ENCODE measurements at places on chromosomes 11 and 22. TPM values are rescaled to one million over a fixed set of nuclear protein-coding genes. Genes with fewer than 3 reads are reported as not detected.

Gene MOV10L1
- total RNA-seq = 1.1 TPM

Gene CTSD
- total RNA-seq = 44.1 TPM

Gene FAM181B
- total RNA-seq = not detected

Gene WBP2NL
- total RNA-seq = 0.94 TPM

Gene CDC42EP1
- not detected for total RNA-seq

Gene MS4A4A
- not detected for total RNA-seq

Gene SDHAF2
- 28.0 TPM for total RNA-seq

Gene HBD
- total RNA-seq = not detected

Gene ACR
- total RNA-seq = not detected

Gene NNMT
- total RNA-seq = not detected

- DNase-seq = peak; percentile 79
These were observed 27.1 kb downstream of the CYTH4 start for GRCh38 chr22:37309211-37310074.

GRCh38 chr22:44464000-44464399, 34.0 kb downstream of the RTL6 start:
- no peak for DNase-seq

DNA sequence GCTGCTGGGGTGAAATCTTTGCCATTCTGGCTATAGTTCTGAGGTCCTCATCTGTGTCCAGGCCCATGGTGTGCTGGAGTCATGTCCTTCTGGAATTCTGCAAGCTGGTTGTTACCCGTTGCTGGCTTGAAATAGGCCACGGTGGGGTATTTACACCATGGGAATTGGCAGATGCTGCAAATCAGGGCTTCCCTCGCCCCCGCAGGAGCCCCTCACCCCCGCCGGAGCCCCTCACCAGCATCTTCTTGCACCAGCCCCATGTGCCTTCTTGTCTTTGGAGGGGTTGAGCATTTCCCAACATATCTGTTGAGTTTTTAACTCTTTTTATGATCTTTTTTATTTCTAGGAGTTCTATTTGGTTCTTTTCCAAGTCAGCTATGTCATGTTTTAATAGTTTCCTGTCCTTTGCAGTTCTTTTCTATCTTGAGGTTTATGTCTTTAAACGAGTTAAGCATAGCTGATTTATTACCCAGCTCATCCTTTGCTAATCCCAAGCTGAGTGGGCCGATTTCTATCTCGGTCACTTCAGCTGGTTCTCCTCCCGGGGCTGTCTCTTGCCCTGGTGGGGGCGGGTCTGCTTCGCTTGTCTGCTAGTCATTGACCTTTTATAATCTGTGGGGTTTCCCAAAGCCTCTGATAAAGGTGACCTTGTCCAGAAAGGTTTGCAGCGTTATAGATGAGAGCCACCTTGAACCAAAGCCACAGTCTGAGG, 17.6 kb downstream of the ANO1 start:
- DNase-seq = no peak

DNA sequence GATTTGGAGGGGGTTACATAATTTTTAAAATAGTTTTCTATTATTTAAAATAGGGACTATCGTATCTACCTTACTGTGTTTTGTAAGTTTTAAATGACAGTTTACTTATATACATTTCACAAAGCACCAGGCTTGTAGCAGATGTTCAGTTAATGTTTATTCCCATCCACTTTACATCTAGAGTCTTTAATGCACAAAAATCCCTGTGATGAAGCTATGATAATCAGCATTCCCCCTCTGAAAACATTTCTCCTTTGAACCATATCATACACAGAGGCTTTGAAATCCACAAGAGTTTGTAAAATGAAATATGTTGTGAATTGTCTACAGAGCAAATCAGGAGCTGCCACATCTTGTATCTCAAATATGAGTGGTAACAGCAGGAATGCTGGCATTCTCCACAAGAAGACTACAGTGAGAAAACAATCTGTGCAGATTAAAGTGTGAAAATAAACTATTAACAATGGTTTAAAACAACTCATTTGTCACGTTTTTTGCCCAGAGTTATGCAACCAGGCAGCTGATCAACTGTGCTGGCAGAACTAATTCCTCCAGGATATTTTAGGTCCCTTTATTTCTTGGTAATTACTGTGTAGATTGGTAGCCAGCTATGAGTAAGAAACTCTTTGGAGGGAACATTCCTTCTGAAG, 699.1 kb upstream of the ARHGAP42 start:
- no peak for DNase-seq

DNA sequence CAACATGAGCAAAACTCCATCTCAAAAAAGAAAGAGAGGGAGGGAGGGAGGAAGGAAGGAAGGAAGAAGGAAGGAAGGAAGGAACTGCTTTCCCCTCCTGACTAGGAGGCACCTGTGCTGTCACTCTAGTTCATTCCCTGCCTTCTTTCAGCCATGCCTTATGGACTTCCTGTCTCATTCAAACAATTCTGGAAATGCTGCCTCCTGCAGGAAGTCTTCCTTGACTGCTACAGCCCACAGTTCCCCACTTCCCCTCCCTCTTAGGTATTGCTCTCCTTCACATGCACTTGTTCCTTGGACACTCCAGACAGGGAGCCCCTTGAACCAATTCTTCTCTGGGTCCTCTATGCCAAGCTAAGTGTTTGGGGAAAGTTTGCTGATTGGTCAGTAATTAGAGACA, 31.6 kb upstream of the WNT11 start:
- DNase-seq = no peak

DNA sequence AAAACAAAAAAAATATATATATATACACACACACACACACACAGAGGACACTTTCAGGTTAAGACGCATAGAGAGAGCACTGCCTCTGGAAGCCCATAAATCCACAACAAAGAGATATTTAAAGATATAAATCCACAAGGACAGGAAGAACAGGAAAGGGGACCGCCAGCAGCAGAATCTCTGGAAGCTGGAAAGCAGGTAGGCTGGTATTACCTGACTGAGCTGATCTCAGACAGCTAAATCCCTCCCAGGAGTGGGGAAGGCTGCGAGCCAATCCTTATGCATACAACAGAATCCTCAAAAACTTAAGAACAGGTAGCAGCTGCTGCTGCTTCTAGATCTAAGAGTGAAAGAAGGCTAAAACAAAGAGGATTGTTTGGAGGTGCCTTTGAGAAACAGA, 1.8 kb upstream of the MCAT start:
- DNase-seq = no peak

DNA sequence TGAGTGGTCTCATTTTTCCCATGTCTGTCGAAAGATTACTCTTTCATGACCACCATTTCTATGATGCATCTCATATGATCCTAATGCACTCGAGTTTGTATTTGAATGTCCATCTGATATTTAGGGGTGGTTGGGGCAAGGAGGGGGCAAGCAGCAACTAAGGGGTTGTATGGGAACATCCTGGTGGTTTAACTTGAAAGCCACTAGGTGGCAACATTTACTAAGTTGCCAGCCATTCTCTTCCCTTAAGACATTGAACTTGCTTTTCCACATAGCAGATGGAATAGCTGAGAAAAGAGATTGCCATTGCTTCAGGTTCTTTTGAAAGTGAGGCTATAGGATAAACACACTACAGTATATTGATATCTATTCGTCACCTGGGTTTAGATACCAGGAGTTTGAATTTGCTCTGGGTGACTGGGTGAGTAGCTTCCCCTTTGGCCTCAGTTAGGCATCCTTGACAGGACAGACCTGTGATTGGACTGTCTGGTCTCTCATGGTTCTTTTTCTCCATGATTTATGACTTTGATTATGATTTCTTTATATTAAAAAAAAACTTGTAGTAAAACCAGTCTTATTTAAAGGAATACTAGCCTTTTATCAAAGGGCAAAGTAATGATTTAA, 32.4 kb downstream of the NF2 start:
- peak; percentile 58 for DNase-seq

DNA sequence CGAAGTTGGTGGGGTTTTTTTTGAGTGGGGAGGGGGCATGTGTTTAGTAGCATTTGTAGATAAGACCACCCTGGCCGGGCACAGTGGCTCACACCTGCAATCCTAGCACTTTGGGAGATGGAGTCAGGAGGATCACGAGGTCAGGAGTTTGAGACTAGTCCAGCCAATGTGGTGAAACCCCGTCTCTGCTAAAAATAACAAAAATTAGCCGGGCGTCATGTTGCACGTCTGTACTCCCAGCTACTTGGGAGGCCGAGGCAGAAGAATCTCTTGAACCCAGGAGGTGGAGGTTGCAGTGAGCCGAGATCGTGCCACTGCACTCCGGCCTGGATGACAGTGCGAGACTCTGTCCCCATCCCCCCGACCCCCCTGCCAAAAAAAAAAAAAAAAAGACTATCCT, 34.6 kb downstream of the CECR2 start:
- no peak for DNase-seq

GRCh38 chr11:6210274-6210955, 5.1 kb downstream of the C11orf42 start:
- no peak for DNase-seq

GRCh38 chr22:37020192-37020479, 594 bp downstream of the MPST start:
- peak; percentile 36 for DNase-seq

GRCh38 chr22:45772743-45773142, 101.1 kb downstream of the ATXN10 start:
- peak; percentile 56 for DNase-seq

GRCh38 chr22:31615940-31616314, 46.1 kb downstream of the PISD start:
- DNase-seq = no peak

DNA sequence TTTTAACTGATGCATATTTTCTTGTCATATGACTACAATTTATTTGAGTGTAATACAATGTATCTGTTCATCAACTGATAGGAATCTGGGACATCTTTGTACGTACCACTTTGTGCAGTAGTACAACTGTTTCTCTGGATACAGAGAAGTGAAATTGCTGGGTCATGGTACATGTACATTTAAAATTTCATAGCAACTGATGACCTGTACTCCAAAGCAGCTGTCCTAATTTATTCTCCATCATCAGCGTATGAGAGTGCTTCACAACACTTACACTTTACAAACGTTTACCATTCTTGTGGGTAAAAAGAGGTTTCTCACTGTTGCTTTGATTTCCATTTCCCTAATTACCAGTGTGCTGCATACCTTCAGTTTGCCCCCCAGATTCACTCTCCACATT, 552.8 kb upstream of the CADM1 start:
- DNase-seq = no peak

DNA sequence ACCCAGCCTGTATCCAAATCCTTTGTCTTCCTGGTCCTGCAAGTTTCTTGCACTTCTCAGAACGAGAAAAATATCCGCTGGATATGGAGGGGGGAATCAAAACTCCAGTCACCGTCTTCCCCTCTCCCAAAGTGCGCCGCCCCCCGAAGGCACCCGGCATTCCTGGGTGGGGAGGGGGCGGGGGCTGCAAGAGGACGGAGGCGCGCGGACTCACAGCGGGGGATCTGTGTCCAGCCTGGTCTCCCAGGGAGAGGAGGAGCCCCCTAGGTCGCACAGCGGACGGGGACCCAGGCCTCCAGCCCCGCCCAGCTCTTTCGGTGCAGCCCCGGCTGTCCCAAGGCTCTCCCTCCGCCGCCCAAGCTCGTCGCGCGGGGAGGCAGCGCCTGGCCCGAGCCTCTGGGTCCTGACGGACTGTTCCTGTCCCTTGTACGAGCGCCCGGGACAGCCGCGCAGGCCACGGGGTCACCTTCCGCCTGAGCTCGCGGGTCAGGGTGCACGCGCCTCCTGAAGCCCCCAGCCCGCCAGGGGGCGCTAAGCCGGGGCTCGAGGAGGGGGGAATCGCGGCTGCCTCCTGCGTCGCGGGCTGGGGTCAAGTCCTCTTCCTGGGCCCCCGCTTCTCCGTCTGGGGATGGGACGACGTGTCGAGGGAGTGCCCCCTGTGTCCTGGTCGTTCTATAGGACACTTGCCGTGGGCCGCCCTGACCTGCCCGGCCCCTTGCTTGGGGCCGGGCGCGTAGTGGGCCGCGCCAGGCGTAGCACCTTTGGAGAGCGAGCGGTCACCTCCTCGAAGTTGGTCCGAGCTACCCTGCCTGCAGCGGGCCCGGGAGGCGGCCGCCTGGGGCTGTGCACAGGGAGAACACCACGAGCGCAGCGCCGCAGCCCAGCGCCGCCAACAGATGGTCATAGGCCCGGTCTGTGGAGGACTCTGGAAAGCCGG, 2.4 kb upstream of the WNT11 start:
- peak; percentile 60 for DNase-seq

DNA sequence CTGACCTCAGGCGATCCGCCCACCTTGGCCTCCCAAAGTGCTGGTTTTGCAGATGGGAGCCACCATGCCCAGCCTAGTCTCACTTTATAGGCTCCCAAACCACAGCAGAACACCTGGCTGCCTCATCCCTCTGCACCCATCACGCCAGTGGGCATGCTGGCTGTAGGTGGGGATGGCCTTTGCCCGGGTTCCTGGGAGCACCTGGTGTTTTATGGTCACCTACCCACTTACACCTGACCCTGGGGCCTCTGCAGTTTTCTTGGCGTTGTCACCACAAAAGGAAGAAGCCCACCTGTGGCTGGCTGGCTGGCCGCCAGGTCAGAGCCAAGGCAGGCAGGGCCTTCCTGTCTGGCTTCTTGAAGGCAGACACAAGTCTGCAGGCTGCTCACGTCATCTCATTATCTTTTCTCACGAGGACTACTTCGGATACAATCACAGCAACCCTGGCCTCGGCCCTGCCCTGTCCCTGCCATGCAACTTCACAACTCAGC, 8.2 kb downstream of the RRP7A start:
- peak; percentile 53 for DNase-seq

DNA sequence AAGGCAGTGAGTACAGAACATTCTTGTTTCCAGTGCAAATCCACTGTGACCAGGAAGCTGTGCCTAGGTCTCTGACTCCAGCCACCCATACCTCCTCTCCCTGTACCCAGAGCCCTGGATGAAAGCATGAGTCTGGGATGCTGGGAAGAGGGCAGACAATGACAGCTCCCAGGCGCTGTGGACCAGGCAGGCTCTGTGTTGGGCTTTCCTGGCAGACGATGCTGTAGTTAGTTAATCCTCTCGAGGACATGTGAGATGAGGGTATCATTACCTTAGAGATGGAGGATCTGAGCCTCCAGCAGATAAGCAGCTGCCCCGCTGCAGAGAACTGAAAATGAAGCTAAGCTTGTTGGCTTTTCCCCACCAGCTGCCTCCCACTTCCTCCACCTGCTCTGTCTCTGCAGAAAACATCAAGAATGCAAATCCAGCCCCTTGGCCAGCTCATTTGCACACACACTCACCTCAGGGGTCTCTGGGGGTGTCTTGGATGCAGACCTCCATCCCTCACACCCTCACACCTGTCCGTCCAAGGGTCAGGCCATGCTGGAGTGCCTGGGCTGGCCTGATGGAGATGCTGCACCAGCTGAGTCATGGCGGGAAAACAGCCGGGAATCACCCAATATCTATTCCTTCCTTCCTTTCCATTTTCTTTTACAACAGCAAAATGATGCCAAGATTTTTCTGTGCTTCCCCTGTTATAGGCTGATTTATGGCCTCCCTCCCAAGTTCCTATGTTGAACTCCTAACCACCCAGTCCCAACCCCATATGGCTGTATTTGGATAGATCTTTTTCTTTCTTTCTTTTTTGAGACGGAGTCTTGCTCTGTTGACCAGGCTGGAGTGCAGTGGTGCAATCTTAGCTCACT, 94.9 kb upstream of the SEPTIN5 start:
- DNase-seq = peak; percentile 92
